Testis (tissue), 5 donors: ENCODE measurements at places on chromosomes 4 and X. TPM values are rescaled to one million over a fixed set of nuclear protein-coding genes. Genes with fewer than 3 reads are reported as not detected.

TRIM60 gene
- 1.1 TPM for total RNA-seq

DNA sequence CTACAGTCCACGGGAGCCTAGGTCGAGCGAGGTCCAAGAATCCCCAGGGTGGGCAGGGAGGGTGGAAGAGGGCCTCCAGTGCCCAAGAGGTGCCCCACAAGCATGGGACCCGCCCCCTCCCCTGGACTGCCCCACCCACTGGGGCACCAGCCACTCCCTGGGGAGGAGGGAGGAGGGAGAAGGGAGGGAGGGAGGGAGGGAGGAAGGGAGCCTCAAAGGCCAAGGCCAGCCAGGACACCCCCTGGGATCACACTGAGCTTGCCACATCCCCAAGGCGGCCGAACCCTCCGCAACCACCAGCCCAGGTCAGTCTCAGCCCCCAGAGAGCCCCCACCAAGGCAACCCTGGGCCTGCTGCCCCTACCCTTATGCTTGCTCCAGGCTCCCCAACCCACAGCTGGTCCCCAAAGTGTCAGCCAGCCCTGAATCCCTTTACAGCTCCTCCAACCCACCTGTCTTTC is at the start of gene GATA1:
GATA1 (plus strand) TSS at position 250 of the 460 bp plus-strand sequence. CDS start 4,520 bp downstream, outside the sequence.
- no peak within 1 kb of the TSS for H3K4me3 ChIP-seq
- H3K27me3 ChIP-seq, result no peaks in the 10 kb centered on the region
- no peaks in the 10 kb centered on the region for H3K4me1 ChIP-seq
- DNase-seq, result no peak

GRCh38 chr4:84939113-84939512 is 27.4 kb downstream of the WDFY3 start:
- H3K27me3 ChIP-seq, result no peaks in the 10 kb centered on the region
- H3K36me3 ChIP-seq, result no peaks in the 10 kb centered on the region
- no peak overlapping the region for H3K27ac ChIP-seq
- DNase-seq, result no peak
- H3K4me3 ChIP-seq, result no peak overlapping the region

GRCh38 chr4:25978327-25978726 is 64.3 kb downstream of the SMIM20 start:
- H3K27me3 ChIP-seq, result no peaks in the 10 kb centered on the region
- no peak overlapping the region for H3K4me3 ChIP-seq
- H3K27ac ChIP-seq, result no peak overlapping the region
- no peak for DNase-seq
- no peaks in the 10 kb centered on the region for H3K4me1 ChIP-seq

STAP1 gene
- 2.7 TPM for total RNA-seq

SLC39A8 gene
- 4.5 TPM for total RNA-seq

DNA sequence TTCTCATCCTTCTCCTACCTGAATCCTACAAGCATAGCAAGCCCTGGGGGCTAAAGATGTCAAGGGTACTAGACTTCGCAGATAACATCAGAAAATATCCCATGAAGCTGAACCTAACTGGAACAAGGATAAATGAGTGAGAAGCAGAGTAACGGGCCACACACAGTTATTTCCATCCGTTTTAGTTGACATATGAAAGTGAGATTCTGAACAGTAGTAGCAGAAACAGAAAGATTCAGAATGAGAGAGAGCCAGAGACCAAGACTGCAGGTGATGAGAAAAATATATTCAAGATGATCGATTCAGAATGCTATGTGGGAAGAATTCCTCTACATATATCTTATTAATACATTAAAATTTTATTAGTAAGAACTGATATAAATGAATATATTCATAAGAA is 165.1 kb downstream of the TSPAN5 start:
- peaks cover 34% of the 10 kb centered on the region for H3K4me1 ChIP-seq
- no peaks in the 10 kb centered on the region for H3K36me3 ChIP-seq
- DNase-seq, result no peak
- peak overlapping the region; percentile 71 for H3K27ac ChIP-seq
- H3K27me3 ChIP-seq, result no peaks in the 10 kb centered on the region

DNA sequence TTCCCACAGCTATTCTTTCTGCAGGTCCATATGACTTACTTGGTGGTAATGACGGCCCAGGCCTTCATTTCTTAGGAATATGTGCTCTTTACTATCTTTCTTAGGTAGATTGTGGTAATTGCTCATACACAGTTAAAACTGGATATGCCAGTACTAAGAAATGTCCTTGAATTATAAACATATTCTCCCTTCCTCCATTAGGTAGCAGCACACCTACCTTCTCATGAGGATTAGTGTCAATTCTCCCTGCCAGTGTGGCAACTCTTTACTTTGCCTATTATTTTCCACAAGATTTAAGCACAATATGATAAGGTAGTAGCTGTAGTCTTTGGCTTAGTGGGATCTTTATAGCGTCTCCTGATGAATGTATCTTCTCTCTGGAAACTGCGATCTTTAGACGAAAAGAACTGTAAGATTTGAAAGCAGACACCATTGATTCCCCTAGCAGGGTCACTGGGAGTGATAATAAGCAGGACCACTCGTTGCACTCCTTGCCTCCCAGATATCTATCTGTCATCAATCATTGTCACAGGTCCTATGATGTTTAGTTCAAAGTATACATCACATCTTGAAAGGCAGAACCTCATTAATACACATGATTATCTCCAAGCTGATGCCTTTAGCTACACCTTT is 1240.7 kb downstream of the C4orf33 start:
- no peak for DNase-seq
- H3K4me1 ChIP-seq, result no peaks in the 10 kb centered on the region
- no peaks in the 10 kb centered on the region for H3K36me3 ChIP-seq
- H3K4me3 ChIP-seq, result no peak overlapping the region
- no peak overlapping the region for H3K27ac ChIP-seq
- no peaks in the 10 kb centered on the region for H3K27me3 ChIP-seq

- no peaks in the 10 kb centered on the region for H3K36me3 ChIP-seq
- H3K27ac ChIP-seq, result no peak overlapping the region
- no peaks in the 10 kb centered on the region for H3K27me3 ChIP-seq
- no peak overlapping the region for H3K4me3 ChIP-seq
- no peaks in the 10 kb centered on the region for H3K4me1 ChIP-seq
- DNase-seq, result peak; percentile 30
Measured at GRCh38 chrX:18871161-18871890, 112.6 kb downstream of the PHKA2 start.
